ENCODE measurements at places on chromosomes 13 and 19.

DNA sequence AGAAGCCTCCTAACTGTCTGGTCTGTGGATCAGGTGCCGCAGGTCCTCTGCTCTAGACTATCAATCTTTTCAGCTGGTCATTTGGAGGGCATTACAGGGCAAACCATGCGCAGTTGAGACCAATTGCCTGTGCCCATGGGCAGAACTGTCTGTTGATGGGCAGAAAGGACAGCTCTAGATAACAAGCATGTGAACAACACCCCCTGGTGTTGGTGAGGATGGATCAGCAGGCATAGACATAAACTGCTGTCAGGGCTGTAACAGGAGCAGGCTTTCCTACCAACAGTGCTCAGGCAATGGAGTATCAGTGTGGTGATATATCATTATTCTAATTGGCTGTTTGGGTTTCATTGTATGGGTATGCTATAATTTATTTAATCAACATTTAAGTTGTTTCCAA, 104.7 kb upstream of the KL start:
- peak; percentile 27 for DNase-seq

- no peak for DNase-seq
These were observed 4.4 kb upstream of the C3 start for GRCh38 chr19:6724631-6725492.

- no peak for DNase-seq
These were observed 1.9 kb upstream of the CACNG7 start for GRCh38 chr19:53907193-53907581.

GRCh38 chr13:78085434-78086225, 167.0 kb upstream of the EDNRB start:
- no peak for DNase-seq

DNA sequence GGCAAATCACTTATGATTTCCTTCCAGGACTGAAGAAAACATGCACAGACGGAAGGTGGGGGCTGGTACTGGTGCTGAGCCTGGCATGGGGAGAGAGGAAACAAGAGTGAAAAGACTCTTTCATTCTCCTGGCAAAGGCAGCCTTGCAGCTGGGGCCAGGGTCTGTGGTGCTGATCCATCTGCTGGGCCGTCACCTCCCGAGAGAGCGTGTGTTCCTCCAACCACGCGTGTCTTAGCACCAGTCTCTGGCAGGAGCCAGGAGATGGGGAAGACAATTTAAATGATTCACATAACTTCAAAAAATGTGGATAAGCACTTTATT, 23.9 kb upstream of the SPART start:
- DNase-seq: no peak

- DNase-seq: peak; percentile 97
These were observed 53.6 kb downstream of the GADD45B start for GRCh38 chr19:2529473-2529918.

GRCh38 chr19:13077240-13077639, 25.4 kb downstream of the LYL1 start:
- DNase-seq: no peak

DNA sequence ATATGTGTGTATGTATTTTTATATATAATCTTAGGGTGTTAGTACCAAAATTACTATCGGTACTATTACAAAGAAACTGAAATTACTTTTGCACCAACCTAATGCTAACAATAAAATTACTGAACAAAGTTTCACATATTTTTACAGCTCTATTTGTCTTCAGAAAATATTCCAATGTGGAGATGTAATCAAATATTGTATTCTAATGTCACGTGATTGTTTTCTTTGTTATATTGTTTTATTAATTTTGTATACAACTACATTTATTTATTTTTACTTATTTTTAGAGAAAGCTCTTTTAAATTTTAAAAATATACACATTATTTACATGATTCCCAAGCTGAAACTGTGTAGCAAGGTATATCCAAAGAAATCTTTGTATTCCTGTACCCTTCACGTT, 227.1 kb upstream of the KLF12 start:
- no peak for DNase-seq
